ENCODE measurements at places on chromosomes 3 and 15.

DNA sequence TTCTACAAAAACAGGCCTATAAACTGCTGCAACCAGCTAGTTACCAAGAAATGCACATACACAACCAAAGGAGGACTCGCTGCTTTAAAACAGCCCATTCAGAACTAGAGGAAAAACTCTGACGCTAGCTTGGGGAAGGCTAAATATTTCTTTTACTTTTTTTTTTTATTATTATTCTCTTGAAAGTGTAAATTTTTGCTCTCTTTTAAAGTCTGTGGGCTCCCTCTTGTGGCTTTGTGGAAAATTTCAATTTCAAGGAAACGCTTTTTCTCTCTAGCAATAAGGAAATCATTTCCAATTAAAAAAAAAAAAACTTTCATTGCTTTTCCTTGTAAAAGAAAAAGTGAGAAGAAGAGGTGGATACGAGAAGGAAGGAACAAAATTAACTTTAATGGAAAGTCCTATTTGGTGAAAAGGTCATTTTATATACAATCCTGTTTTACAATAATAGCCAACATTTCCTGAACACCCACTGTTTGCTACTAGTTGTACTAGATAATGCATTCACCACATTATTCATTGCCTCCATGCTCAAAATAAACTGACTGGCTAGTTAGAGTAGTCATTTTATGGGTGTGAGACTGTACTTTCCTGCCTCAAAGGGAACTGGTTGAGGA, 51.2 kb upstream of the SAMMSON start:
- DNase-seq, result peak; percentile 18

DNA sequence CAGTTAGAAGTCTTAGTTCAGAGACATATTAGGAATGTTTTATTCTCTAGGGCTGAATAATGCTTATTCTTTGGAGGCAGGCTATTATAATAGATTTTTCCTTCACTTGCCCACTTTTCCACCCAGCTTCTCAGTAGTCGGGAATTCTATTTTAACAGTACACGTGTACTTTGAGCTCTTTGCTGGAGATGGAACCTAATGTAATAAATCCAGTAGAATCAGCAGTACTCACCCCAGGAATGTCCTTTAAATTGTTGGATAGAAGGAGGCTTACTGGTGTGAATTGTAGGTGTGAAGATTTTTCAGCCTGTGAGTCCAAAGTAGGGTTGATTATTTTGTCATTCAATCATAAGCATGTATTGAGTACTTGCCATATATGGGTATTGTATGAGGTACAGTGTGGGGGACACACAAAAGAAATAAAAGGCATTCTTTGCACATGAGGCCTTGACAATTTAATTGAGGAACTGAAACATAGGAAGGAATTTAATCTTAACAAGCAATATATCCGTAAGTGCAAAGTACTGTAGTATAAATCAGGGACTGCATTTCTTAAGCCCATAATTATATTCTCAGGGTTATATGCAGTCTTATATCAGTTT, 29.5 kb upstream of the MGA start:
- no peak for DNase-seq

DNA sequence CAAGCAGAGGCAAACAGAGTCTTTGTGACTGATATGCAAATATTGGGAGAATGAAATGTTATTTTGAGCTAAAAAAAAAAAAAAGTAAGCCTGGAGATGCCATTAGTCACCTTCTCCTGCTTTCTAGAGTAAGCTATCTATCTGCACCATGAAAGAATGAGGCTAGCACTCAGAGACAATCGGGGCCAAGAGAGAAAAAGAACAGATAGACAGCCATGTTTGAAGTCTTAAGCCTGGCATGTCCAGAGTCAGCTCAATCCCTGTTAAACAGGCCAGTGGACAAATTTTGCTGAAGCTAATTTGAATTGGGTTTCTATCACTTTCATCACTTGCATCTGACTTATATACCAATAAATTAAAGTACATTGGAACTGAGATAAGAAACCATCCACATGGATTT, 204.4 kb downstream of the SLC9A9 start:
- DNase-seq, result no peak

GRCh38 chr3:9349321-9350117, 13.3 kb upstream of the THUMPD3 start:
- DNase-seq, result no peak

All from right renal pelvis (tissue), 4 donors.